HuH-7 (cell line): ENCODE measurements at places on chromosomes 12 and 14.

DNA sequence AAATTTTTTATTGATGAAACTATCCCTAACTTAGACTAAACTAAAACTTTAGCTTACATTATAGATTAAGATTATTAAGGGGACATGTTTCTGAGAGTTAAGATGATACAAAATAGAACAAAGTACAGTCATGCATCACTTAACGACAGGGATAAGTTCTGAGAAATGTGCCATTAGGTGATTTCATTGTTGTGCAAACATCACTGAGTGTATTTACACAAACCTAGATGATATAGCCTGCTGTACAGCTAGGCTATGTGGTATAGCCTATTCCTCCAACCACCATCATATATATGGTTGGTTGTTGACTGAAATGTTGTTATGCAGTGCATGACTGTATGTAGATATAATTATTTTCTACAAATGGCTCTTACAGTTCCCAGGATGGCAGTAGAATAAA lies 46.5 kb downstream of the ATP6V1D start:
- DNase-seq, result no peak

- DNase-seq, result no peak
Measured at GRCh38 chr14:55754471-55754870, 174.5 kb downstream of the KTN1 start.

GRCh38 chr12:124387528-124387911 lies 92.6 kb downstream of the RFLNA start:
- DNase-seq, result no peak

DNA sequence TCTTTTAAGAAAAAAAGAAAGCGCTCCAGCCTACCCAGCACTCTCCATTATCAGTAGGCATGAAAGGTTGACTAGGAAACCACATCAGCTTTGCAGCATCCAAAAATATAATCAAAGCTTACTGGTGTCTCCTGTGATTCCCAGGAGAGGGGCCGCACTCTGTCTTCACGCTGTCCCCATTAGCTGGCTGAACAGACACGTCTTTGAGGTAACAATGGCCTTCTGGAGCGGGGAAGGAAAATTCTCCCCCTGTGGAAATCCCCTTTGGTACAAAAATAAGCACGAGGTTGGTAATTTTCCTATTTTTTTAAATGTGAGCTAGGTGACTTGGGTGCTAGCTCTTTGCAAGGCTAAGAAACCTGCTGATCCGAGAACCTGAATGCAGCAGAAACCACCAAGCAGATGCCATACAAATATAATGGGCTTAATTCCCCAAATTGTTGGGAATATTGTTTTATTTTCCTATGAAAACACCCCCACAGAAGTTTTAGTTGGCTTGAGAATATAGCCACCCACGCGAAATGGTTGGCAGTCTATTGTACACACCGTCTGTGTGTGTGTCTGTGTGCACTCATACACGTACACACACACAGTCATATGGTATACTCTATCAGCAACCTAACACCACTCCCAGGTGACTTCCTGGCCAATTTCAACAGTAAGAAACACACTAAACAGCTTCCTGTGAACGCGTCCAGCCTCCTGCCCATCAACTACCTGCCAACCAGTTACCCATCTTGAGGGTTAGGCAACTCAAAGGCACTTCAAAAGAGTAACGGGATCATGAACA lies 71.2 kb downstream of the KSR2 start:
- DNase-seq, result no peak

DNA sequence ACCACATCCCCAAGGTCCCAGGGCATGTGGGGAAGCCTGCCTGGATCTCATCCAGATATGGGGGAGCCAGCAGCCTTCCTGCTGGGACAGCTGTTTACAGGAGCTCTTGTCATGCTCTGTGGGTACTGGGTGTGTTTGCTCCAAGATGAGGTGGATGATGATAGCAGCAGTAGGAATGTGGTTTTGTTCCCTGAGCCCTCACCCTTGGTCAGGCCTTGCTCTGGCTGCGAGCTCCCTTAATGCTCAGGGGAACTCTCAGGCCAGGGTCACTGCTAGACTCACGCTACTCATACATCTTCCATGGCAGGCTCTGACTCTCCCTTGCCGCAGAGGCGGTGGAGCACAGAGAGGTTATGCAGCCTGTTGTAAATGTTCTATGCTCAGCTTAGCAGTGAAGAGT lies 990.3 kb downstream of the AACS start:
- DNase-seq, result no peak

DNA sequence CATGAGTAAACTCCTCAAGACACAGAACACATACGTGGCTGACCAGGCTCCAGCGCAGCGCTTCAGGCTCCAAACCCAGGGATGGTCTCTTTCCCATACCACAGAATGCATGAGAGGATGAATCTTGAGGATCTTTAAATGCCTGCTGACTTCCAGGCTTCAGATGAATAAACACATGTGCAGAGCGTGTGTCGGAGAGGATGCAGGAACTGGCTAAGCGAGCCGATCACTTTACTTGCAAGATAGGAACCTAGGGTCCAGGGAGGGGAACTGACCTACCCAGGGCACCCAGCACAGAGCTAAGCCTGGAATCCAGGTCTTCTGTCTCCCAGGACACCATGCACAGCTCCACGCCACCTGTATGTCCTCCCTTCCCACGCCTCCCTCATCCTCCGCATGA lies 209.8 kb downstream of the BCL11B start:
- no peak for DNase-seq

DNA sequence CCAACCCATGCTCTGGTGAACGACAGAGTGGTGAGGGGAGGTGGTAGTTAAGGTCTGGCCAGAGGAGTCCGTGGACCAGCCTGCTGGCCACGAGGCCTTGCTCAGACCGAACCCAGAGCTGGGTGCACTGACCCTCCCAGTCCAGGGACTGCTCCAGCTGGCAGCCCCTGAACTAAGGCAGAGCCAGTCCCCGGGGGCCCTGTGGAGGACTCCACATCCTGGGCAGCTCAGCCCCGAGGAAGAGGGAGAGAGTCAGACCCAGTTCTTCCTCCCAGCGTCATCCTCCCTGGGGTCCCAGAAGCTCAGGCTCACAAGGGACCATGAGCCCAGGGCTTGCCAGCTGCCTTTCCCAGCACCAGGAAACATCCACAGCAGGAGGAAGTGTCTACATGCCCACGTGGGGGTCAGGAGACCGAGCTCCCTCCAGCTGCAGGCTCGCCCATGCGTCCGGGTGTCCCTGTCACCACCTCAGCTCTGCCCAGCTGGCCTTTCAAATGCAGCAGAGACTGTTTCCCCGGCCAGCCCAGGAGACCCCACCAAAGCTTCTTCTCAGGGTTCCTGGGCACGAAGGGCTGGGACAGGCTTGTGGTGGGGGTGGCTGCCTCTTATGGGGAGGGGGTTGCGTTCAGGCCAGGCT lies 194.4 kb downstream of the KIF26A start:
- DNase-seq, result no peak

GRCh38 chr14:103880348-103881267 lies 33.2 kb upstream of the PPP1R13B start:
- no peak for DNase-seq

GRCh38 chr12:94941440-94941862 lies 62.0 kb downstream of the NDUFA12 start:
- DNase-seq, result no peak

DNA sequence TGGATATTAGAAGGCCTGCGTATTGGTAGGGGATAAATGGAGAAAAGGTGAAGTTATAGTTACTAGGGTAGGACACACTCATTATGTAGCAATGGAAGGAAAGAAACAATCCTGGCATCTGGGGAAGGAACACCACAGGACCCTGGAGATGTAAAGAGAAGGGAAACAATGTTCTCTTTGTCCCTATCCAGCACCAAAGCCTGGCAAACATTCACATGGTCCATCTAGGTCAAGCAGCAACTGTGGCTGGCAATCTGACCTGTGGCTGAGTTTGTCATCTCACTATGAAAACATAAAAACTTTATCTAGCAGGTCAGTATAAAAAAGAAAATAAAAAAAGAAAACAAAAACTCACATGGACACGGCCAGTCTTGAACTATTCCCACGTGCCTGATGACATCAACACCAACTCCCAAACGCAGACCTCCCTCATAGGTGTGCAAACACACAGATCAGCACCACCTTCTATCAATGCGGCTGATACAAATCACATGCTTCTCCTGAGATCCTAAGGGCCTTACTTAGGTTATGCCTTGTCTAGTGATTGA lies 2.6 kb downstream of the POMT2 start:
- DNase-seq, result no peak

DNA sequence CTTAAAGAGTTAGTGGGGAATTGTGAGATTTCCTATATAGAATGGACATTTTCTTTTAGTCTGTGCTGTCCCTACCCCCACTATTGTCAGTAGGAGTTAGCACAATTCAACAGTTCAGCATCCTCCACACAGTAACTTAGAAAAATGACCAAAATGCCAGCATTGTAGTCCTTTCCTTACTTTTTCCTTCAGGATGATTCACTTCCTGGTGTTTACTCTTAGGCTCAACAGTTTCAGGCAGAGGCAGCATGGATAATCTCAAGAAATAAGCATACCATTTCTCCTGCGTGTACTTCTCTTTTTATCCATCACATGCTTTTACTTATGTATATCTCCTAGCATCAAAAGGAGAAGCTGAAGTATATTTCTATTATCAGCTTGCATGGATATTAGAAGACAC lies 683.4 kb downstream of the SLC16A7 start:
- no peak for DNase-seq

DNA sequence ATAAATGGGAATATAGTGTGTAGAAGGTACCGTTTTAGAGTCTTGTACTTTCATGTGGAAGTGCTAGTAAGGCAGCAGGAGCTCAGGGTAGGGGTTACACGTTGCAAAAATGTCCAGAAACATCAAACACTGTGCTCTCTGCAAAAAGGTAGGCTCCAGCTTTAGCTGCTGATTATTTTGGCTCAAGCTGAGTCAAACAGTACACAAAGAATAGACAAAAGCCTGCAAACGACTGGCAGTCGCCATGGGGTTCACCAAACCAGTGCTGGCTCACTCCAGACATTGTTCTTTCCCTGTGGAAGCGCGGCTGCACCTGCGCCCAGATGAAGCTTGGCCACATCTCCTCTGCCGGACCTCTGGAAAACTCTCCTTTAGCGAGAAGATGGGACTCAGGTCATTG lies 45.3 kb upstream of the NAA30 start:
- DNase-seq, result no peak

DNA sequence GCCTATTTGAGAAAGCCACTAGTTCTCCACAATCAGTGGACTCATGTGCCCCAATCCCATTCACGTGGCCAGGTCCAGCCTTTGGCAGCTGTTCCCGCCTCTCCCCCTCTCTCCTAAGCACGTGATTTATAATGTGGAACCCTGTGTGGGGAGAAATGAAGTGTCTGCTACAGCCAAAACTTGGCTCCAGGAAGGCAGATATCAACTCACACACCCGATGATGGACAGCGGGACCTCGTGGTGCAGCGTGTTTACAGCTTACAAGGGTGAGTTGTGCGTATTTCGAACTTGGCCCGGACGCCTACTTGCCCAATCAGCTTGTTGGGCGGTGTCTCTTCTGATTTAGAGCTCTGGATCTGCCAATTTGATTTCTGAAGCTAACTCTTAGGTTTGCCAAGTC lies 38.1 kb upstream of the FAM181A start:
- no peak for DNase-seq

- no peak for DNase-seq
Measured at GRCh38 chr14:65696801-65697200, 284.3 kb downstream of the FUT8 start.

DNA sequence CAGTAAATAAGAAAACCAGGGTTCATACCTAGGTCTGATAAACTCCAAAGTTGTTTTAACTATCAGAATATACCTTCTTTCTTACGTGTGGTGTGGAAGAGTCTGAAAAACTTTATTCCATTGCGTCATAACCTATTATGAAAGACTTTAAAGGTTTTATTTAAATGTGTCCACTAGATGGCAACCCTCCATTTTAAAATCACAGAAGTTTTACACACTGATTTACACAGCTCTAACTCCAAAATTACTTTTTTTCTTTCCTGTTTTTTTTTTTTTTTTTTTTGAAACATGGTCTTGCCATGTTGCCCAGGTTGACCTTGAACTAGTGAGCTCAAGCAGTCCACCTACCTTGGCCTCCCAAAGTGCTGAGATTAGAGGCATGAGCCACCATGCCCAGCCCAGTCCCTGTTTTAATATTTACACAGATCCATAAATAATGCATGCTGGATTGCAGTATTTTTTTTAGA lies 17.3 kb upstream of the TMPRSS12 start:
- no peak for DNase-seq

GRCh38 chr12:87280893-87281292 lies 748.3 kb downstream of the C12orf50 start:
- DNase-seq, result no peak

DNA sequence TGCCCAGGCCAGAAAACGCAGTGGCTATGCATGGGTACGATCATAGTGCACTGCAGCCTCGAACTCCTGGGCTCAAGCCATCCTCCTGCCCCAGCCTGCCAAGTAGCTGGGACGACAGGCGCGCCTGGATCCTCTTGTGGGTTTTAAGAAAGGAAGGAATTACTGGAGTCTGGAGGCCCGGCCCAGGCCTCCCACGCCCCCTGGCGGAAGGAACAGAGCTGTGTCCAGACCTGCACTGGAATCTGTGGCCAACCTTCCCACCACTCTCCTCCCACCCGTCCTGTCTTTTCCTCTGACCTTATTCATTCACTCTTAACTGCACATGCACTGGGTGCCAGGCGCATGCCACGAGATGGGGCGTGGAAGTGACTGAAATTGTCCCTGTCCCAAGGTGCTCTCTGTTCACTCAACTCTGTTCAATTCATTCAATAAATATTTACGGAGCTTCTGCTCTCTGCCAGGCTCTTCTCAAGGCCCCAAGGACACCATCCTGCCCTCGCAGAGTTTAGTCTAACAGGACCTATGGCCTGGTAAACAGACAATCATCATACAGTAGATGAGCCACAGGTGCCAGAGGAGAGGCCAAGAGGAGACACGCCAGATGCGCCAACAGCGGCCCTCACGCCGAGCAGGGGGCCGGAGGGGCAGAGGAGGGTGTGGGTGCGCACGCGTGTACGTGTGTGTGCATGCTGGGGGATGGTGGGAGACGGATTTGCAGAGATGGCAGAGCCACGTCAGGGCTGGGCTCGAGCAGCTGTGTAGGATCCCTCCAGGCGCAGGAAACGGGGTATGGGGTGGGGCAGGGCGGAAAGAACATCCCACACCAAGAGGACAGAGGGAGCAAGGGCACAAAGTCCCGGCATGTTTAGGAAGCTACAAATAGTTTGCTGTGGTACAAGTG lies 13.7 kb upstream of the TMEM106C start:
- DNase-seq, result peak; percentile 92

DNA sequence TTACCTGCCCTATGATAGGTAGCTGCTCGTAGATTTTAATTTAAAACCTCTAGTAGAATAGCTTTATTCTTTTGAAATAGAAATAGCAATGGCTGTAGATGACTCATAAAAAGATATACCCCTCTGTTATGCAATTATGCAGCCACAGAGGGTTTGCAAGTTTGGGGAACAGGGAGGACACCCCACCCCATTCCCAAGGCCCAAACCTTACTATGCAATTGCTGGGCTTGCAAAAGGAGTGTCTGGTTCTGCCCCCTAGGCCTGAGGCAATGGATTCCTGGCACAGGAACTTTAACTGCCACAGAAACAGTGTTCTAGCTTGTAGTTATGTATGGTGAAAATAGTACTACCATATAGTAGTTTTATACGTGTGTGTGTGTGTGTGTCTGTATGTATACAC lies 403.3 kb downstream of the ADAMTS20 start:
- DNase-seq, result no peak

GRCh38 chr14:20970647-20970982 lies 15.3 kb downstream of the RNASE2 start:
- no peak for DNase-seq
